ENCODE measurements at places on chromosomes 1 and 21. TPM values are rescaled to one million over a fixed set of nuclear protein-coding genes. Genes with fewer than 3 reads are reported as not detected.

DNA sequence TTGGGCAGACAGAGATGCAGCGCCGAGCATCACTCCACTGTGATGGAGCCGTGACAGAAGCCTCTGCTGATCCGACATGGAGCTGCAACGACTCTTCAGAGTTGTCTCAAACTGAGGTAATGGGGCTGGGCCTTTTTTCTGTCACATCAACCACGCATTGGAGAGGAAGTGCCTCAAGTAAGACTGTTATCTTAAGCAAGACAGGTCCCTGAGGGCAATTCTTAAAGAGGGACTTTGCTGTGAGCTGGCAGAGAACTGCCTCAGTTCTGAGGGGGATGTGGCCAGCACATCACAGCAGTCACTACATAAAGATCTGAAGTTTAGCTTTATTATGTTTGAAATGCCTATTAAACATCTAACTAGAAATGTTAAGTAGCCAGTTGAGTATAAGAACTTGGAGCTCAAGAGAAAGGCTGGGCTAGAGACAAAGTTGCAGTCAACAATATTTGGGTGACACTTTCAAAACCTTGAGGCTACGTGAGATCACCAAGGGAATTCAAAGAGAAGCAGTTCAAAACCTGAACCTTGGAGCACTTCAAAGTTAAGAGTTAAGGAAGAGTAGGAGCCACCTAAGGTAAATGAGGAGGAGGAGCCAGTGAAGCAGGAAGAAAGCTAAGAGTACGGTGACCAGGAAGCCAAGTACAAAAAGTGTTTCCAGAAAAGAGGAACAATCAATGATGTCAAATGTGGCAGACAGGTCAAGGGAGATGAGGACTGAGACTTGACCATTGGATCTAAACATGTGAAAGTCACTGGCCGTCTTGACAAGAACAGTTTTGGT, 54.2 kb upstream of the BCL9 start:
- H3K36me3 ChIP-seq: no peaks in the 10 kb centered on the region
- no peaks in the 10 kb centered on the region for H3K27me3 ChIP-seq
- H3K4me1 ChIP-seq: no peaks in the 10 kb centered on the region
- no peak for DNase-seq
- no peak overlapping the region for H3K27ac ChIP-seq

The IGSF5 gene
- 0.30 TPM for total RNA-seq

DNA sequence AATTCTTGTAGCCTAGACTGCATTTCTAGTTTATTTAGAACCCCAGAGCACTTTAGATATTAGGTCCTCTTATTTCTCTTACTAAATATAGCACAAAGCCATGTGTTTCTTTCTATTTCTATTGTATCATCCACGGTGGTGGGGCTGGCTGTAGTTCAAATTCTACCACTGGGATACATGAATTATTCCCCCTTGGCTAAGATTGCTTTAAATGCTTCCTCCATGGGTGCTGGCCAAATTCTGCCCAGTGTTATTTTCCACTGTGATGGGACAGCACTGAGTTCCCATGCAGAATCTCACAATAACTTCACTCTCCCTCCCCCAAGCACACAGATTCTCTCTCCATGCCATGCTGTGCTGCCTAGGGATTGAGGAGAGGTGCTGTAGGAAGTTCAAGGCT, 41.5 kb upstream of the GBP6 start:
- no peak overlapping the region for H3K27ac ChIP-seq
- no peaks in the 10 kb centered on the region for H3K36me3 ChIP-seq
- no peak for DNase-seq
- no peaks in the 10 kb centered on the region for H3K27me3 ChIP-seq
- H3K4me1 ChIP-seq: no peaks in the 10 kb centered on the region

GRCh38 chr1:91124989-91125417, 103.2 kb upstream of the ZNF644 start:
- DNase-seq: no peak
- H3K4me1 ChIP-seq: peaks cover 12% of the 10 kb centered on the region
- H3K4me3 ChIP-seq: no peak overlapping the region

- peaks cover 20% of the 10 kb centered on the region for H3K4me1 ChIP-seq
- no peaks in the 10 kb centered on the region for H3K27me3 ChIP-seq
- no peak for DNase-seq
- no peak overlapping the region for H3K4me3 ChIP-seq
- H3K36me3 ChIP-seq: no peaks in the 10 kb centered on the region
- no peak overlapping the region for H3K27ac ChIP-seq
Measured at GRCh38 chr1:53087332-53088285, 25.6 kb downstream of the PODN start.

GRCh38 chr1:218475275-218475674, 130.1 kb downstream of the TGFB2 start:
- no peaks in the 10 kb centered on the region for H3K27me3 ChIP-seq
- DNase-seq: no peak
- peaks cover 28% of the 10 kb centered on the region for H3K4me1 ChIP-seq
- no peak overlapping the region for H3K27ac ChIP-seq
- H3K36me3 ChIP-seq: no peaks in the 10 kb centered on the region

- H3K27ac ChIP-seq: no peak overlapping the region
- H3K36me3 ChIP-seq: no peaks in the 10 kb centered on the region
- H3K4me3 ChIP-seq: no peak overlapping the region
Measured at GRCh38 chr1:41322101-41322661, 39.1 kb upstream of the FOXO6 start.

DNA sequence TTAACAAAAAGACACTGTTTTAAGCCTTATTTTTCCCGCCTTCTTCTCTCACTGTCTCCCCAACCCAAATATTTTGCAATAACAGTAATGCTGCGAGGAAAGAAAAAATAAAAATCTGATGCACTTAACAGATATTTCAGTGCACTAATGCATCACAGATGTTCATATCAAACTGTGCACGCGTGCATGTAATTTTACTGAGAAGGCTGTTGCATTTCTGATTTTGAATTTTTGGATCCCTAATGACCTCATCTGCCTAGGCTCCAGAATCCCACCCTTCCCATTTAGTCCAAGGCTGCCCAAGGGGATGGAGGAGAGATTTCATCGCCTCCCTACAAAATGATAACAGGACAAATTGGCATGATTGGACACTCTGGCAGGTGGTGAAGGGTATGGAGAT, 5.5 kb downstream of the TRABD2B start:
- H3K4me3 ChIP-seq: no peak overlapping the region
- H3K4me1 ChIP-seq: no peaks in the 10 kb centered on the region
- no peaks in the 10 kb centered on the region for H3K27me3 ChIP-seq
- H3K36me3 ChIP-seq: no peaks in the 10 kb centered on the region
- H3K27ac ChIP-seq: no peak overlapping the region

The CLDN17 gene
- not detected for total RNA-seq

GRCh38 chr1:54699936-54700525, 15.6 kb upstream of the TTC4 start:
- H3K4me1 ChIP-seq: no peaks in the 10 kb centered on the region
- no peak for DNase-seq
- H3K36me3 ChIP-seq: no peaks in the 10 kb centered on the region
- no peaks in the 10 kb centered on the region for H3K27me3 ChIP-seq

- peaks cover 38% of the 10 kb centered on the region for H3K4me1 ChIP-seq
- DNase-seq: peak; percentile 71
- H3K27me3 ChIP-seq: no peaks in the 10 kb centered on the region
- H3K27ac ChIP-seq: peak overlapping the region; percentile 83
- no peaks in the 10 kb centered on the region for H3K36me3 ChIP-seq
- no peak overlapping the region for H3K4me3 ChIP-seq
Measured at GRCh38 chr21:41684381-41685245, 82.2 kb downstream of the RIPK4 start.

The HNRNPCL2 gene
- total RNA-seq: not detected

Data from Caco-2 (cell line).